ENCODE measurements at places on chromosomes 5 and 9.
A peak's percentile ranks its signal among the peaks of the same experiment; 100 is the strongest.

GRCh38 chr5:154849791-154850201 lies 607 bp downstream of the FAXDC2 start:
- DNase-seq, result no peak

GRCh38 chr9:122217640-122218039 lies 11.1 kb downstream of the LHX6 start:
- no peak for DNase-seq

DNA sequence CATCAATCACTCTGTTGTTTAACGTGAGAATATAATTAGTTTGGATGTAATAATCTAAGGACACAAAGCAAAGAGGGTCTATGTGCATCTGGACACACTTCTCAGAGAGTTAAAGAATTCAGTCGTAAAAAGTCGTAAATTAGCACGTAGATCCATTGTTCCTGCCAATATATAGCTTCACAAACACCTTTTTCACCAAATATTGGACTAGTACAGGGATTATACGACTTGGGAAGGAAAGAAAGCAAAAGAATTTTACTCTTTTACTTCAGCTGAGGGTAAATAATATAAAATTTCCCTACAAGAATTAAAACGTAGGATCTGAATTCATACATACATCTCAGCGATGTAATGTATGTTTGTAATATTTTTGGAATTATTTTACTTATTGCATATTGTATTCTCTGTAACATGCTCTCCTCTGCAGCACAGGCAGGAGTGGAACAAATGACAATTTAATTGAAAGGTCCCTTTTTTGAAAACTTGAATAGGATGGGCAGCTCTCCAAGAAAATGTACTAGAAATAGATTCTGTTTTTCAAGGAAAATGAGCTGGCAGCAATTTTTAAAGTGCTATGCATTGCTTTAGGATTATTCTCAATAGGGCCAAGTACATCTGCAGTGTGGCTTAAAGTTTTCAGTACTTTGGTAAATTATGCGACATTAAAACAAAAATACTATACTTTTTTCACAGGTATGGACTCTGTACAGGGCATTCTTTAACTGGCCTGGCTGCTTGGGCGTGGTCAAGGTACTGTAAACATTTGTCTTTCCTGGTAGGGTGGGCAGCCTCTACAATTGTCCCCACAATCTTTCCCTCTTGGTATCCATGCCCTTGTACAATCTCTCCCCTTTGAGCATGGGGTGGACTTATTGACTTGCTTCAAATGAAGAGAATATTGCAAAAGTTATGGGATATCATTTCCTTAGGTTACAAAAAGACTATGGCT lies 39.7 kb upstream of the HSD17B4 start:
- no peak for DNase-seq

GRCh38 chr9:135644631-135645218 lies 5.4 kb upstream of the GLT6D1 start:
- DNase-seq, result no peak

DNA sequence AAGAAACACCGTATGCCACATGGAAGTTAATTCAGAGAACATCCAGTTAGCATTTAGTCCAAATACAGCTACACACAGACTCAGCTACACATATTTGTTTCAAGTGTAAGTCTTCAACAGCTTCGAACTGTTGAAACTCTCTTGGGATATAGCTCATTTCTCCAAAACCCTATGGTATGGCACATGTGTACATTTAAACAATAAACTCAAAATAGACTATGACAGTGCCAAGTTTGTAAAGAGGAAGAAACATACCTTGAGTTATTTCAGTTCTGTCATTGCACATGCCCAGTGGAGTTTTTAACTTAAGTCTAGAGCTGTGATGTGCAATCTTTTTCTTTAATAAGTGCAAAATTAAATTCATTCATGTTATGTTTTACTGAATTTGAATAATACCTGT lies 155.1 kb upstream of the RAI14 start:
- DNase-seq, result no peak

DNA sequence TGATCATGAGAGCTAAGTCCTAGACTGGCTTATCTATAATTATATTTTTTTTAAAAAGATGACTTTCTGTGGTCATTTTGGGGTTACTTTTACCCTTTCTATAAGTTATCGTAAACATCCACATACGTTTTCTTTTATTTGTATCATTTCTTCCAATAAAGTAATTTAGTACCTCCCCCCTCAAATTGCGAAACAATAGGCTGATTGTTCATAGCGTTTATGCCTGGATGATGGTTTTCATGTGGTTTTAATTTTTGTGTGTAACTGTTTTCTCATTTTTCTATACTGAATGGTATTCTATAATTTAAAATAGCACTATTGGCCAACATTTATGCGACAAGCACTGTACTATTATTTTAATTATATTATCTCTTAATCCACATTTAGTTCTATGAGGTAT lies 44.5 kb downstream of the SMC5 start:
- no peak for DNase-seq

DNA sequence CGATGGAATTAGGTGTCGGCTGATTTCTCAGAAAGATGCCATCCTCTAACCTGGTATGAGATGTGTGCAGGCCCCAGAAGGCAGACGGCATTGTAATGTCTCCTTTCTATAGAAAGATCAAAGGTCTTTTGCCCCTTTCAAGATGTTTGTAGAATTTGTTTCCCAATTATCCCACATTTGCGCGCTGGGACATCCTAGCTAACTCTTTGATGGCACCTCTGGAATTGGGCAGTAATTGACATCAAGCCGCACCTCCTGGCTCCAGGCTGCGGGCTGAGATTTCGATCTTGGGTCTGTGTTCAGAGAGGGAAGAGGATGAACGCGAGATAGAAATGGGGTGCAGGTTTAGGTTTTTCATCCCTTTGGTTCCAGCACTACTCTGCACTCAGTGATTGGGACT lies 84.8 kb upstream of the LMX1B start:
- no peak for DNase-seq

DNA sequence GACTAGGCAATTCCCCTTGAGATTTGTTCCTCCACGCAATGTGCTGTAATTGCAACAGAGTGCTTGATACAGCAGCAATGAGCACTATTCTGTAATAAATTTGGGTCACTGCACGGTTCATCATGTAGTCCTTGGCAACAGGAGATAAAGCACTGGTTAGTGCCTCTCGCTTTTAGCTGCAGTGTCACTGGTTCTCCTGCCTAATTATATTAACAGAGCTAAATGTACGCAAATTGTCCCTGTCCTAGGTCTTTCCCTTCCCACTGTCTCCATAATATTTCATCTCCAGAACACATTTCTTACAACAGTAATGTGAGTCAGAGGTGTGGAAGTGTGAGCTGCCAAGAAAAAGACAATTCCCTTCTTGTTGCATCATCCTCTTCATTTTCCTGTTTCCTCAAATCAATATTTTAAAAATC lies 553.1 kb downstream of the ZNF608 start:
- DNase-seq, result no peak

DNA sequence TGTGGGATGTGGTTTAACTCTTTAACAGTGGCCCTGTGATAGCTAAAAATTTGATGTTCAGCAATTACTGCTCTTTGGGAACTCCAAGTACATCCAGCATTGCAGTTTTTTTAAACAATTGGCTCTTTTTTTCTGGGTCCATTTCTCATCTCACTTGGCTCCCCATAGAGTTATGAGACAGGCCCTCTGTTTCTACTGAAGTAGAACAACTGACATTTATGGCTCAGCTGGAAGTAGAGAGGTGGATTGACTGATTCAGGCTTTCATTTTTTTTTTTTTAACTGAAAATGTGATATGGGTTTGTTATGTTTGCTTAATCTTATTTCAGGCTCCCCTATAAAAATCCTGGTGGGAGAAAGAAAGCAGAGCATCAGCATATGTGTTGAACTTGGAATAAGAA lies 96.6 kb upstream of the CD180 start:
- no peak for DNase-seq

GRCh38 chr9:74961496-74961895 lies 8.8 kb upstream of the C9orf40 start:
- no peak for DNase-seq

- DNase-seq, result no peak
Measured at GRCh38 chr9:114282507-114282906, 40.4 kb upstream of the ORM1 start.

GRCh38 chr5:179963375-179963774 lies 55.7 kb upstream of the TBC1D9B start:
- DNase-seq, result no peak

DNA sequence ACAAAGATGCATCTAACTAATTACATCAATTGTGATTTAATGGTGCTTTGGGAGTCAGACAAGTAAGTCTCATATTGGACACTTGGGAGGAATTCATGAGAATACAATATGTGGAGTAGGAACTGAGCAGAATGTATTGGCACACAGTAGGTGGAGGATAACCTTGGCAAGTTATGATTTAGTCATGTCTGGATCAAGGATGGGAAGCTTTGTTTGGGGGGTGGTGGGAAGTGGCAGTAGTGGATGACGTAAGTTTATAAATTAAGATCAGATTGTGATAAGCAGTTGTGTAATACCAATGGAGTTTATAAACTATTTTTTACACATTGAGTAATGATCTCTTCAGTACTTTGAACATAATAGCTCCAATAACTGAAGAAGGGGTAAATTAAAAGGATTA lies 67.0 kb downstream of the SGCD start:
- DNase-seq, result no peak

GRCh38 chr9:20314981-20315380 lies 307.3 kb downstream of the MLLT3 start:
- peak; percentile 55 for DNase-seq

- DNase-seq, result no peak
Measured at GRCh38 chr9:14302405-14302804, 11.5 kb downstream of the NFIB start.

All from CD4-positive, alpha-beta T cell treated with Interleukin-10 for 1 hour (primary cell).